ENCODE measurements at places on chromosomes 4 and X.
A peak's percentile ranks its signal among the peaks of the same experiment; 100 is the strongest.

DNA sequence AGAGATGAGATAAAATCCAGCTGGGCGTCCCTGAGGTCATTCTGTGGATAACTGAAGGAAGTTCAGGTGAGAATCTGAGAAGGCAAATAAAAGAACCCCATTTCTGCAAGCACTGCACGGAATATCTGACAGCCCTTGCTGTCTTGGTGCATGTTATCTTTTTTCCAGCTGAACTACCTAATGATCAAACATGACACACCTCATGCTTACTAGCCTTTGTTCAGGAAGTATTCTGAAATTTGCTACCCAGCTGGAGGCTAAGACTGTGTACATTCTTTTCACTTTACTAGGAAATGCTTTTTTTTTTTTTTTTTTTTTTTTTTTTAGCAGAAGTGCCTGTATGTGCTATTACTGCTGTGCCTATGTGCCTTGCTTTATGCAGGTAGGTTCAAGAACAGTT, 718.1 kb downstream of the SMARCA1 start:
- no peak for DNase-seq

DNA sequence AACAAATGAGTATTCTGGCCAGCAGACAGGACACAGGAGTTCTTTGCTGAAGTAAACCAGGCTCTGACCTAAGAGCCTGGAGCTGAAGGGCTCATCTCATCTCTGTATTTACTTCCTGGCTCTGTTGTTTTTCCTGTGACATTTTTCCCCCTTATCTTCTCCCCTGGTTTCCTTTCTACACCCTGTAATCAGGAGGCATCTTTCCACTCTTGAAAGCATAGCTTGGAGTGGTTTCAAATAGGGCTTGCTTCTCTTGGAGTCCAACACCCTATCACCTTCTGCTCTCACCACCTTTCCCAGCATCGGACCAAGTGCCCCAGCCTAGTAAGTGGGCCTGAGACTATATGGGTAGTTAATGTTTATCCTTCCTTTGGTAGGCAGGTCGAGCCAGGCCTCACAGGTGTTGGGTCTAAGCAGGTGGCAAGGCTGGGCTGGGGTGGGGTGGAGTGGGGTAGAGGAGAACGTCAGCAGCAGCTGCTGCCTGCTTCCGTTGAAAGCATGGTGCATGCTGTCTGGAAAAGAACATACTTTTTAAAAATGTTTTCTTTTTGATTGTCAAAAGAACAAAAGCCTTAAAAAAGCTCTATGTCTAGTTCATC, 1.2 kb downstream of the DRP2 start:
- DNase-seq, result no peak

GRCh38 chrX:69097451-69098236, 67.6 kb downstream of the PJA1 start:
- no peak for DNase-seq

DNA sequence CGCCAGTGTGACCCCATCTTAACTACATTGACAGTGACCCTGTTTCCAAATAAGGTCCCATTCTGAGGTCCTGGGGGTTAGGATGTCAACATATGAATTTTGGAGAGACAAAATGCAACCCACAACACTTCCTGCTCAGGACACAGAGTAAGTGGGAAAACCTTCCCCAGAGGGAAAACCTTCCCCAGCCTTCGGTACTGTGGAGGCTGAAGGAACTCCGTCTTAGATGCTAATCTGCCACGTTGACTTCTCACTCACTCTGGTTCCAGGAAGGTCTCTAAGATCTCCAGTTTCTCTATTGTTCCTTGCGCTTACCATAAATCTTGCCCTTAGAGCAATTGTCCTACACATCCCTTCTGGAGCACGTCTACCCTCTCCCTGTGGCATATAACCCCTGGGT, 29.7 kb upstream of the HMX1 start:
- DNase-seq, result no peak

- no peak for DNase-seq
Measured at GRCh38 chr4:142435599-142436235, 410.4 kb downstream of the INPP4B start.

DNA sequence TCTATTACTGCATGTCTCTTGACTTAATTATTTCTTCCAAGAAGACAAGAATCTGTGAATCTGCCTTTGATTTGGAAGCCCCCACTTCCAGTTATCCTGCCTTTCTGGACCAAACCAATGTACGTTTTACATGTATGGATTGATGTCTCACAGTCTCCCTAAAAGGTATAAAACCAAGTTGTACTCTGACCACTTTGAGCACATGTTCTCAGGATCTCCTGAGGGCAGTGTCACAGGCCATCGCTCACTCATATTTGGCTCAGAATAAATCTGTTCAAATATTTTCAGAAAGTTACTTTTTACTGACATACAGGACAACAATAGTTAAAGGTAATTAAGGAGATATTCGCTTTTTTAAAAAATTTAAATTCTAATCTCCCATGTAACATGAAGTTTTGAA, 188.6 kb upstream of the CPXCR1 start:
- no peak for DNase-seq

- no peak for DNase-seq
Measured at GRCh38 chrX:21379991-21380390, 5.8 kb downstream of the CNKSR2 start.

DNA sequence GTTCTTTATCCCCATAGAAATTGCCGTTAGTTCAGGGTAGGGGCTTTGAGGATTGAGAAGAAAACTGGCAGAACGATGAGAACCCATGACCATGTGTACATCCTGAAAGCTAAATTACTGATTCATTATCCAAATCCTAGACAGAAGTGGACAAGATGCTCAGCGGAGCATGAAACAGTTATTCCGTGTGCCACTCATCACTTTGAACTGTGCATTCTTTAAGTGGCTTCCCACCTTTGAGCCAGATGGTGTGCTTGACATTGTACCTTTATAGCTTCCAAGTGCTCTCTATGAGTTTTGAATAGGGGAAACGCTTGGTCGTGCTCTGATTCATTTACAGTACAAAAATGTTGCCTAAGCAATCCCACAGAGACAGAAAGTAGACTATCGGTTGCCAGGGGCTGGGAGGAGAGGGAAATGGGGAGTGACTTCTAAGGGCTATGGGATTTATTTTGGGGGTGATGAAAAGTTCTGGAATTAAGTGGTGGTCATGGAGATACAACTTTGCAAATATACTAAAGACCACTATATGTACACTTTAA, 100.0 kb downstream of the DOCK11 start:
- DNase-seq, result peak; percentile 34

DNA sequence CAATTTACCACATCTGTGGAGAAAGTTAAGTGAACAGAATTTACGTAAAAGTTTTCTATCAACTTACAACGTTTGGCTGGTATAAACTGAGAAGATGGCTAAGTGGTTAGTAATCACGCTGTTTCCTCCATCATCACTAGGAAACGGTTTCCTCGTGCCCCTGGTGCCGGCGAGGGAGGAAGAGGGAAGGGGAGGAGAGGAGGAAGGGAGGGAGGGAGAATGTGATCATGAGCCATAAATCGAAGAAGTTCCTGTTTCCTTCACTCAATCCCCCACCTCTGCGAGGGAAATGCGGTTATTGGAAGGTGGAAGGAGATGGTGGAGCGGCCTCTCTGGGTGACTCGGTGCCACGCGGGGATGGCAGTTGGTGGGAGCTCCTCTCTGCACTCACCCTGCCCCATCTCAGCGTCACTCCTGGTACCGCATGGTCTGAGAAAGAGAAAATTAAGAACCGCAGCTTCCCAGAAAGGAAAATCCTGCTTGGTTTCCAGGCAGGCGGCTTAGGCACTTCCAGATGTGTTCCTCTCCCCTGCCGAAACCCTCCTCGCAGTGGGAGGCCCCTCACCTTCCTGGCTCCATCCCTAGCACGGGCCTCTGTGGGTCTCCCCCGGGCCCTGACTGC, 216.8 kb downstream of the AFAP1 start:
- DNase-seq, result no peak

- no peak for DNase-seq
Measured at GRCh38 chr4:185792384-185793115, 19.4 kb downstream of the SORBS2 start.

GRCh38 chrX:108415891-108416290, 22.3 kb downstream of the COL4A6 start:
- no peak for DNase-seq

GRCh38 chr4:154595807-154596206, 5.3 kb upstream of the FGA start:
- DNase-seq, result no peak

DNA sequence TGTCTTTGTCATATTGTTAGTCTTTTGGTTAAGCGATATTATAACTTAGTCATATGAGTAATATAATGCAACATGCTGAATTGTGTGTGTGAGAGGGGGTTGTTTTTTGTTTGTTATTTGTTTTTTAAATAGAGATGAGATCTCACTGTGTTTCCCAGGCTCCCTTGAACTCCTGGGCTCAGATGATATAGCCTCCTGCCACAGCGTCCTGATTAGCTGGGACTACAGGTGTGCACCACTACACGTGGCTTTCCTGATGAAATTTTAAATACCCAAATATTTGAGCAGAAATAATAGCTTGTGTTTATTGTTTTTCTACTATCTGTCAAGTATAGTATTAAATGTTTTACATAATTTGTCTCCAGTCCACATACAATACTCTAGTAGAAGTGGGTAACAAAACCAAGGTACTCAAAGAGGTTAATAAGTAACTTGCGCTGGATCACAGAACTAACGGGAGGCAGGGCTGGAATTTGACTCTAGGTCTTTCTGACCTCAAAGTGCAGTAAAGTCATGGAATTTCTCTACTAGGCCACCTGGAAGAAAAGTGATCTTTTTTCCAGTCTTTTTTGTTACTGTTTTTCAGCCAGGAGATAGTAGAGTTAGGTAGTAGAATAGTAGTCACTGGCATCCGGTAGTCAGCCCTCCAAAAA, 47.8 kb downstream of the CLCN3 start:
- no peak for DNase-seq

- no peak for DNase-seq
Measured at GRCh38 chrX:11580789-11581188, 84.9 kb downstream of the ARHGAP6 start.

- no peak for DNase-seq
Measured at GRCh38 chr4:7094916-7095315, 27.1 kb upstream of the GRPEL1 start.

GRCh38 chr4:53593765-53594164, 2.5 kb upstream of the LNX1 start:
- DNase-seq, result no peak

GRCh38 chr4:41410049-41410448, 127.9 kb upstream of the LIMCH1 start:
- no peak for DNase-seq

DNA sequence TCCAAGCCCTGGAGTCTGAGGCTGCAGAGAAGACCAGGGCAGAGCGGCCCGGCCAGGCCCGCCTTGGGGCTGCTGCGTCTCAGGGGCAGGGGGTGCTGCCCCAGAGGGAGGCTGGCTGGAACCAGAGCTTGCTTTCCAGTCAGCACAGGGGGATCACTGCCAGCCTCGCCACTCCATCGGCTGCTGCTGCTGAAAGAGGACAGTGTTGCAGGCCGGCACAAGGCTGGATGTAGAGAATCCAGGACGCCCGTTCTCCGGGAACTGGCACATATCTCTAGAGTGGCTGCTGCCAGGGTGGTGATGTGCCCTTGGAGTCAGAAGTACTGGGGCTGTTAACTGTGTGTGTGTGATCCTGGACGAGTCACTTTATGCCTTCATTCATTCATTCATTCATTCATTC, 31.9 kb upstream of the SORCS2 start:
- no peak for DNase-seq

GRCh38 chr4:152479428-152480026, 56.4 kb downstream of the FBXW7 start:
- DNase-seq, result no peak

DNA sequence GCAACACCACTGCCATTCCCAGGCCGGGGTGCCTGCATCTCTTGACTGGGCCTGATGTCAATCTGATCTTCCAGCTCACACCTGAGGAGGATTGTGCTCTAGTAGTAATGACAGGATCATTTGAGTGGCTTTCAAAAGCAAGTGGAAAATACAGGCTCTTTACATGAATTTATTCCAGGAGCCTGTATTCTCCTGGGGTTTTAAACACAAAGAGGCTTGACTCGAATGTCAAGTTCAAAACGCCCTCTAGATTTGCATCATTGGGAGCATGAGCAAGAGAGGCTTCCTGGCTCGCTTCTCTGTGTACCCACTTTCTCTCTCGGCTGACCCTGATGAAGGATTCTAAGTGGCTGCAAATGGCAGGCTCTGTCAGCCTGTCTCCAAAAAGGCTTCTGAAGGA, 199.5 kb upstream of the PUDP start:
- no peak for DNase-seq

DNA sequence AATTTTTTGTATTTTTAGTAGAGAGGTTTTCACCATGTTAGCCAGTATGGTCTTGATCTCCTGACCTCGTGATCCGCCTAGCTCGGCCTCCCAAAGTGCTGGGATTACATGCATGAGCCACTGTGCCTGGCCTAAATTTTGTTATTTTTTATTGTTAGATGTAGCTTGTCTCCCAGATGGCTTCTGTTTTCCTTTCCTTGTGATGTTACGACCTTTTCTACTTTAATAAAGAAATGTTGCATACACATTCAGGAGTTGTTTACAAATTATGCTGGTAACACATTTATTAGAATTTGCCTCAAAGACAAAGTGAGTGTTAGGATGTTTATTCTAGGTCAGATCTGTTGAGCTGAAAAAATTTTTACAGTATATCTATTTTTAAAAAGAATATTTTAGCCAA, 18.4 kb downstream of the PDLIM5 start:
- DNase-seq, result no peak

DNA sequence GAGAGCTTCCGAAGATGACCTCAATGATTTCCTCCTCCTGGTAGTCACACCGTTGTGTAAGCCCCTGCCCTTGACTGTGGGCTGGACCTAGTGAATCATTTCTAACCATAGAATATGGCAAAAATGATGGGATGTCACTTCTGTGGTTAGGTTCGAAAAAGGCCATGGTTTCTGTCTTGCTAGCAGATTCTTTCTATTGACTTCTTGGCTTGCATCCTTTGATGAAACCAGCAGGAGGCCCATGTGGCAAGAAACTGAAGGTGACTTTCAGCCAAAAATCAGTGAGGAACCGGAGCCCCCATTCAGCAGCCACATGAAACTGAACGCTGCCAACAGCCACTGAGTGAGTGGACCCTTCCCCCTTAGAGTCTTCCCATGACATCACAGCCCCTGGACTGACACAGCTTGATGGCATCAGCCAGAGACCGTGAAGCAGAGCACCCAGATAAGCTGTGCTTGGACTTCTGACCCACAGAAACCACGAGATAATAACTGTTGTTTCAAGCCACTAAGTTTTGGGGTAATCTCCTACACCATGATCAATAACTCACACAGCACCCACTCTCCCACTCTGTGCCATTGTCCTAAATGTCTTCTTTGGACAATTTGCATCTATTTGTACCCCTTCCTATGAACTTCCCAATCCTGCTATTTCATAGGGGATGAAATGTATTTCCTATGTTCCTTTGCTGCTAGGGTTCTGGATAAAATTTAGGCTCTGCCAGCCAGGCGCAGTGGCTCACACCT, 148.0 kb upstream of the STX18 start:
- DNase-seq, result no peak
